ENCODE measurements at places on chromosomes 2 and 18.

- DNase-seq: no peak
Measured at GRCh38 chr18:45057955-45058600, 377.4 kb downstream of the SETBP1 start.

DNA sequence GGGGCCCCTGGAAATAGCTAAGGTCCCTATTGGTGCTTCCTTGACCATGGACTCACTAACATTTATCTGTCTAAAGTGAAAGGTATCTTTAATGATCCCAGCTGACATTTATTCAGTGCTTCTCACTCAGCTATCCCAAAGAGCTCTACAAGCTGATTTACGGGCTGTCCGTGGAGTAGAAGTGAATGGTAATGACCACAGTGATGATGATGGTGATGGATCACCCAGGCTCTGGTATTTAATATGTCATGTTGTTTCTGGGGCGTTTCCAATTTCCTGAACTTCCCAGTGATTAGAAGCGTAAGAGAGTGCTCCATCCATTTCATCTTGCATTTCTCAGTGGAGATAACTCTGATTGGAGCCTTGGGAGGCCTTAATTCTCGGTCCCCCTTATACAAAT, 304.3 kb downstream of the HRH4 start:
- no peak for DNase-seq

DNA sequence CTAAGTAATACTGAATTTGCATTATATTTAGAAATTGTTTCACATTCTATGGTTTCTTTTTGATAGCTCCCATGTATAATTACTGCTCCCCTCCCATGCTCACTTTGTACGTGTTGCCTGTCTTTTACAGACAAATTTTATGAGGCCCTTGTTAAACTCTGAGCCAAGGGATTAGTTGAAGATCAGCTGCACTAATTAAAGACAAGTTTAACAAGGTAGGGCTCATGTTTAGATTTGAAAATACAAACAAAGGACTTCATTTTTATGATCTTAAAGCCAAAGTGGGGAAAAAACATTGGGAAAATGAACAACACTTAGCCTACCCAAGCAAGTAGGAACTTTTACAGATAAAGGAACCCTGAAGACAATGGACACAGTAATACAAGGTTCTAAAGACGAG, 46.2 kb downstream of the ARHGAP28 start:
- no peak for DNase-seq

GRCh38 chr2:106843910-106844250, 42.1 kb downstream of the ST6GAL2 start:
- DNase-seq: no peak

GRCh38 chr18:56374007-56374655, 264.3 kb downstream of the TXNL1 start:
- no peak for DNase-seq

DNA sequence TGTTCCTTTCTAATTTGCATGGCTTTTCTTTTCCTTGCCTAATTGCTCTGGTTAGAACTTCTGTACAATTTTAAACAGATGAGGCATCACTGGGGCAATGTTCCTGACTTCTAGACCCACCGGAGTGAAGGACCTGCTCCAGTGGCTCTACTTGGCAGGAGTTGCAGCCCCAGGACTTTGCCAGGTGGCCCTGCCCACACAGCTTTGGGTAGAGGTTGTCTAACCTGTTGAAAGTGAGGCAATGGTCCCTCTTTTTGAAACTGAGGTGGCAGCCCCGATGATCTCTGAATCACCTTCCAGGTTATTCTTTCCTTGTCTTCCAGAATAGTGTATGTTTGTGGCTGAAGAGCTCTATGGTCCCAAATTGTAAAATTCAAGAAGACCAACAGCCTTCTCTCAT, 29.9 kb upstream of the ZNF512 start:
- DNase-seq: no peak

GRCh38 chr2:240898731-240899467, 2.9 kb upstream of the MAB21L4 start:
- no peak for DNase-seq

- no peak for DNase-seq
Measured at GRCh38 chr2:71767663-71768062, 314.3 kb downstream of the DYSF start.

- no peak for DNase-seq
Measured at GRCh38 chr2:120802158-120802557, 66.5 kb downstream of the GLI2 start.

GRCh38 chr18:47187721-47188120, 11.6 kb upstream of the IER3IP1 start:
- DNase-seq: no peak

GRCh38 chr2:239225871-239226561, 174.8 kb downstream of the HDAC4 start:
- DNase-seq: peak; percentile 42

- no peak for DNase-seq
Measured at GRCh38 chr18:3234457-3234856, 13.1 kb upstream of the MYL12A start.

DNA sequence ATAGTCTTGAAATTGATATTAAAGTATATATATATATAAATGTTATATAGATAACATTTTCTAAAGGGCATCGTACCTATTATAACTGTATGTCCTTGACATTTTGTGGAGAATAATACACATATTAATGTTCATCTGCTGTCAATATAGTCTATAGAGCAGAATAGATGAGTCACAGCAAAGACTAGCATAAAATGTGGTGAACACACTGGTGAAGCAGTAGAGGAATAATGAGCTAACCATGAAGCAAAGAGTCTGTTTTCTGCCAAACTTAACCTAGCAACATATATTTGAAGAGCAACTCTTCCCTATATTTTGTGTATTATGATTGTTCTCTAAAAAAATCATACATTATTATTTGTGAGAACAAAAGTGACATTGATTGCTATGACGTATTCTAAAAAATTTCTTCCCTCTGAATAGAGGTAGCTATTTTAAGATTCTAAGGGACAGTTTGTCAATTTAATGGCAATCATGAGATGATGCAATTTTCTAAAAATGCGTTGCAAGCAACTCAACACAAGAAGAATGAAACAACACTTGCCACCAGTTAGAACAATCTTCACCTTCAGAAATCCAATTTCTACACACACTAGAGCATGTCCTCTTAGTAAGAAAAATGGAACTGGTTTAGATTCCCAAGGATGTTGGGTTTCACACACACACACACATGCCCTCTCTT, 22.0 kb downstream of the DOCK10 start:
- no peak for DNase-seq

- no peak for DNase-seq
Measured at GRCh38 chr2:16084274-16084673, 143.9 kb downstream of the MYCN start.

DNA sequence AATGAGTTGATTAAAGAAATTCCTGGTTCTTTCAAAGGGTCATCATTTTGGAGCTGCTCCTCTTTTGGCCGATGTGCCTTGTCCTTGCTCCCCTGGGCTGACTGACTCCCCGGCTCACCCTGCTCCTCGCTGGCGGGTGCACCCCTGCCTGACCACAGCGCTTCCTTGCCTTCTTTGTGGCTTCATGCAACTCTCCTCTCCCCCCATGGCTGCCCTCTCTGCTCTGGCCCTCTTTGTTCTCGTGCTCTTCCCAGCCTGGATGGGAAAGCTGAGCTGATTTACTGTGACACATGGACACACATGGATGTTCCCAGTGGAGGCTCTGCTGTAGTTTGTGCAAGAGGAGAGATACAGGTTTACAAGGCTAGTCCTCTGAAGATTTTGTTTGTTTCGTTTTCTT, 234.6 kb downstream of the HAUS1 start:
- no peak for DNase-seq

Measured in HFF-Myc (cell line).